Stimulated activated CD8-positive, alpha-beta memory T cell treated with anti-CD3 and anti-CD28 coated beads, Interleukin-4, amount 100 ng/mL, for 48 hours (primary cell): ENCODE measurements at places on chromosomes 12 and 14.

- DNase-seq = no peak
Observed at GRCh38 chr14:86430853-86431252, 900.9 kb downstream of the FLRT2 start.

GRCh38 chr12:105840384-105840783 is 298.4 kb downstream of the NUAK1 start:
- no peak for DNase-seq

DNA sequence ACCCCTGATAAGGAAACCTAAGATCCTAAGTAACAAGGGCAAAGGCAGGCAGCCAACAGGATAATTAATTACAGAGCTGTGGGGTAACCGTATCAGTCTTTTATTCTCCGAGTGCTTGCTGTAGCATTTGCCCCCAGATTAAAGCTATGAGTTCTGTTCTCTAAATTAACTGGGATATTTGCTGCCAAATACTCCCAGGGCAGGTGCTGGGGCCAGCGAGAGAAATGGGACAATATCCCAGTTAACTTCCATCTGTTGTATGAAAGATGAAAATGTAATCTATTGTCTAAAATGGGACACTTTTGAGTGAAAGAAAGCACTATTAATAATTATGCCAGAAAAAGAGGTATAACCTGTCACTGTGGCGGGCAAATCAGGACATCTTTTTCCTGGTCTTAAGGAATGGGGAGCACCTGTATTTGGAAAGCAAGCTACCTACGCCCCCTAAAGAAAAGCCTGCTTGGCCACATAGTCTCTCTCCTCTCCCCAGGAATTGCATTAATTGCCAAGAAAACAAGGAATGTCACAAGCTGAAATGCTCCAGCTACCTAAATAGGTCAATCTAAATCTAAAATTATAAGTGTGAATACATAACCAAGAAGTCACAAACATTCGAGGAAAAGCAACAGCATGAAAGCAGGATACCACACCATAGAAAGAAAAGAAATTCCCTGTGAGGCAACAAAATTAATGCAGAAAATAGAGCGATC is 26.7 kb upstream of the CFAP54 start:
- DNase-seq = no peak

GRCh38 chr14:61343991-61344405 is 22.6 kb downstream of the PRKCH start:
- DNase-seq = no peak

- DNase-seq = peak; percentile 52
Observed at GRCh38 chr14:102591372-102591943, 991 bp upstream of the RCOR1 start.

- DNase-seq = no peak
Observed at GRCh38 chr12:116969615-116970585, 59.1 kb downstream of the FBXW8 start.

GRCh38 chr12:19048943-19049342 is 80.6 kb upstream of the PLEKHA5 start:
- DNase-seq = no peak

DNA sequence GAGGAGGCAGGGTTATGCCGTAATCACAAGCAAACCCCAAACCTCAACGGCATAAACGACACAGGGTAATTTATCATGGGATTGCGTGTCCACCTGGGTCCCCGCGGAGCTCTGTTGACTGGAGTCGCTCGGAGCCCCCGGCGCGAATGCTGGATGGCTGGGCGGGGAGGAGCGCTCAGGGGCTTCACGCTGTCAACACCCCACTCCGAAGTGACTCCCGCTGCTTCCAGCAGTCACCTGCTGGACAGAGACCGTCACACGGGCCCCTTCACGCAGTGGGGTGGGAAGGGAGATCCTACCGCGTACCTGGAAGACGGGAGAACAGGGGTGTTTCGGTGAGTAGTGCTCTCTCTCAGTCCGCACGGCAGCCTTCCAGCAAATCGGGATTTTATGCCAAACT is 4.4 kb upstream of the GALNT9 start:
- DNase-seq = no peak

DNA sequence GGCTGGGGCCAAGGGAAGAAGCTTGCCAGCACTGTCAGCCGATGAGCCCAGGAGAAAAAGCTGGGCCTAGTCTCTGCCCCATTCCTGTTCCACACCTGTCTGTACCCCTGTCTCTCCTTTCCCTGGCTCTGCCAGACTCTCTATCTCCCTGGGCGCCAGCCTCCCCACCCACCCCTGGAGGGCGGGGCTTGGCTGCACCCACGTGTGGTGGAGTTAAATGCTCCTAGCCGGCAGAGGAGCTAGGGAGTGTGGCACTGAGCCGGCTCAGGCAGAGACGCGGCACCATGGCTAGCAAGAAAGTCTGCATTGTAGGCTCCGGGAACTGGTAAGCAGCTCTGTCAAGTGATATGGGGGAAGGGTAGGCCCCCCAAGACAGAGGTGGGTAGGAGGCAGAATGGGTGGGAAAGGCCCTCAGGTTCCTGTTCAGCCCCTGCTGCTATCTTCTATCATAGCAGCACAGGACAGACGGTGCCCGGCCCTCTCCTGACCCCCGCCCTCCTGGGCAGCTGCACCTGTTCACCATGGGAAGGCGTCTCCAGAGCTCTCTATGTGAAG is at the start of gene GPD1:
GPD1 (plus strand) TSS at position 242 of the 555 bp plus-strand sequence; CDS start at position 285, 43 bp downstream.
- peak; percentile 46 for DNase-seq

- DNase-seq = no peak
Observed at GRCh38 chr12:77995436-77996167, 164.9 kb downstream of the NAV3 start.

DNA sequence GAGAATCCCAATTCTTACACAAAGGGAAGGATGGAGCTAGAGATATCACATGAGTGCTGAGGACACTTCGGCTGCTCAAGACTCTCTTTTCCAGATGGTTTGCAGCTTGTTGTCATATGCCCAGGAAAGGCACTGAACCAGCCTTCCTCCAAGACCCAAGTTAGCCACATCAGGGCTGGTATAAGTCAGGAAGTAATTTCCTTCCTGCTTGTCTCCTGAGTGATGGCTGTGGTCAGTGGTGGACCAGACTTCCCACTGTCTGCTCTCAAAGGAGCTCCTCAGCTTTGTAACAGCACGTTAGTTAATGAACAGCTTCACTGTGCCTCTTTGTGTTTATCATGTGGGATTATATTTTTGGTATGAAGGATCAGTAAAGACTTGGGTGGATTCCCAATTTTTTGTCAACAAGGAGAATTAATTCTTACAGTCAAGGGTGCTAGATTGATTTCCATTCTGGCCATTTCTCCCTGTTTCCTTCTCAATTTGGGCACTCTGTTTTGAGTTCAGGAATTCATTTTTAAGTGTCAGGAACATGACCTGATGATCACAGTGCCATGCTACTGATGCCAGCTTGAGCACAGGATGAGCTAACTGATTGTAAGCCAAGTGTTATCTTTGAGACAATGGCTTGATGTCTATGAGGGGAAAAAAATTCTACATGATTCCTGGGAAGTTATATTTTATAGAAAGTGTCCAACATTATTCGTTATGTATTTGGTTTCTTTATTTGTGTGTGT is 145.8 kb downstream of the GCH1 start:
- DNase-seq = no peak

- DNase-seq = no peak
Observed at GRCh38 chr12:9379023-9379742, 171.0 kb upstream of the PZP start.

DNA sequence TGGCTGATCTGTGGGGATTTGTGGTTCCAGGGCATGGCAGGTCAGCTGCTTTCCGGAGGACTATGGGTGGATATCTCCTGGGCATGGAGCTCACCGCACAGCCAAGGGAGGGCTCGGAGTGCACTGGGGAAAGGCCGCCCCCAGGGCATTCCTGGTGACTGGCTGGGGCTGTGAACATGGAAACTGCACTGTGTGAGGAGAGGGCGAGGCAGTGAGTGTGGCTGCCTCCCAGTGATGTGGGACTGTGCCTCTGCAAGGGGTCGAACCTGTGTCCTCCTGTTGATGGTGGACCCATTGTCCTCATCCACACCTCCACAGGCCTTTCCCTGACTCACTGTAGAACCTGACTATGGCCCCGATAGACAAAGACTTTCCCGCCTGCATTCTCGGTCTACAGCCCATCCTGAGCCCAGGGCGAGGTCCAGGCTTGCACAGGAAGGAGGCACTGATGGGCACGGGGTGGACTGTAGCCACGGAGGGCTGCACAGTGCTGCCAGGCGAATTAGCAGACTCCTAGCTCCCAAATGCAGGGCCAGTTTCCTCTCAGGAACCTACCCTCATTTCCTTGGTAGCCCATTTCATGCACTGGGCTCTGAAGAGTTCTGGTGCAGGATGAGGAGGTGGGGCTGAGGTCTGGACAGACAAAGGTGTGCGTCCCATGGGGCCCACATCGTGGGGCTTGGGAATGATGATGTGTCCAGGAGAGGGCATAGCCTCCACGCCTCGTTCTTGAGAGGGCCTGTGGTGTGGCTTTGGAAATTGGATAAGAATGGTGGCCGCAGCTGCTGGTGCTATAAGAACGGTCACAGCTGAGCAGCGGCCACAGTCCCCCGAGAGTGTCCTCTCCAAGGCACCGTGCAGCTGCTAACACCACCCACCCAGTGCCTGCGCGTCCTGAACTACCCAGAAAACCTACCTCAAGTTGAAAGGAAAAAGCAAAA is 415.1 kb downstream of the TMEM121 start:
- DNase-seq = peak; percentile 13

GRCh38 chr14:34930591-34931091 is 52.2 kb upstream of the SRP54 start:
- no peak for DNase-seq
